ENCODE measurements at places on chromosomes 2 and 18.

GRCh38 chr2:126227250-126227649 lies 428.7 kb upstream of the GYPC start:
- no peak for DNase-seq

DNA sequence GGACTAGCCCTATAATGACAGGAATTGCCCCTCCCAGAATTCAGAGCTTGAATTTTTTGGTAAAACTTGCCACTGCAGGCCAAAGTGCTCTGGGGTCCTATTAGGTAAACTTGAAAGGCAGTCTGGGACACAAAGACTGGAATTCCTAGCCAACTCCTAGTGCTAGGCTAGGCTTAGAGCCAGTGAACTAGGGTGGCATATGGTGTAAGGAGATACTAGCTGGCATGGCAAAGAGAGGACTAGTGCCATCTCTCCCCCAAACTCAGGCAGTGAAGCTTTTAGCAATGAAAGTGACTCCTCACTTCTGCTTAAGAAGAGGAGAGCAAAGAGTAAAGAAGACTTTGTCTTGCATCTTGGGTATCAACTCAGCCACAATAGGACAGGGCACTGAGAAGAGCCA lies 410.5 kb upstream of the CNTNAP5 start:
- DNase-seq, result no peak

DNA sequence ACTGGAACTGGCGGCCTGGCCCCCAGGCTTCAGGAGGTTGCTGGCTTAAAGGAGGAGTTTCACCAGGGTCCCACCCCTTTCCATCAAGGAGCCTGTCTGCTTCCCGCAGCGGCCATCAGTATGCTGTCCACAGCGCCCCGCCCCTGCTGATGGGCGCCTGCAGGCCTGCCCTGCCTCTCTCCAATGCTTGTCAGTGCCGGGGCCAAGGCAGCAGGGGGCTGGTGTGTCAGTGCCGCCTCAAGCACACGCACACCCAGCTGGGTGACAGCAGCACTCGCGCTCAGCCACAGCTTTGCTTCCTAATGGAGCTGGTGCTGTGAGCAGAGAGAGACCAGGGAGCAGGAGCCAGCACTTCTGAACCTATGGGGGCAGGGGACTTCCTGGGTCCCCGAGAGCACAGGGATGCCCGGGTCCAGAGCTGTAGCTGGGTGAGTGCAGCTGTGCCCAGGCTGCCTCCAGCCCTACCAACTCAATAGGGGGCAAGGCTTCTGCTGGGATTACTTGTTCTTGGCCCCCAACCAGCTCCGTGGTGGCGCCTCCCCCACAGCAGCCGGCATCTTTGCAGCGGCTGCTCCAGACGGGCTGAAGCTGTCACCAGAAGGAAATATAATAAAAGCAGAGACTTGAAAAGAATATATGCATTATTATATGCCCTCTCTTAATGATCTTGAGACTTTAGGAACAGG lies 377.2 kb upstream of the LRATD1 start:
- peak; percentile 92 for DNase-seq

- DNase-seq, result no peak
Measured at GRCh38 chr2:42927334-42928160, 135.2 kb upstream of the HAAO start.

- DNase-seq, result no peak
Measured at GRCh38 chr2:63081404-63081803, 30.8 kb downstream of the OTX1 start.

- DNase-seq, result no peak
Measured at GRCh38 chr18:49756671-49757362, 56.5 kb downstream of the ACAA2 start.

DNA sequence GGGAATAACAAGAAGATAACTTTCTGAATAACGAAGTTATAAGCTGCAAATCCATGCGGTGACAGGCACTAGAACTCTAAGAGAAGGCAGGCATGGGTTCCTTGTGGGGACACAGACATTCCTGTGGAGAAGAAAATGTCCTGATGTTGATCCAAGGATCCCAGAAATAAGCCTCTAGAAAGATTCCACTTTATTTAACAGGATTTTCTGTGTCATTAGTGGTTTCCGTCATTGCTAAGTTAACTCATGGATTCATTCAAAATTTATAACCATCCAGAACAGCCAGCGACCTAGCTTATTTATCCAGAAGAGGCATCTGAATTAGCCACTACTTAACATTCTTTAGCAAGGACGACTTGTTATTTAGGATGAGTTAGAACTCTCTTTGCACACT lies 10.0 kb upstream of the CD302 start:
- DNase-seq, result no peak

- DNase-seq, result no peak
Measured at GRCh38 chr2:11553661-11554398, 20.0 kb downstream of the GREB1 start.

DNA sequence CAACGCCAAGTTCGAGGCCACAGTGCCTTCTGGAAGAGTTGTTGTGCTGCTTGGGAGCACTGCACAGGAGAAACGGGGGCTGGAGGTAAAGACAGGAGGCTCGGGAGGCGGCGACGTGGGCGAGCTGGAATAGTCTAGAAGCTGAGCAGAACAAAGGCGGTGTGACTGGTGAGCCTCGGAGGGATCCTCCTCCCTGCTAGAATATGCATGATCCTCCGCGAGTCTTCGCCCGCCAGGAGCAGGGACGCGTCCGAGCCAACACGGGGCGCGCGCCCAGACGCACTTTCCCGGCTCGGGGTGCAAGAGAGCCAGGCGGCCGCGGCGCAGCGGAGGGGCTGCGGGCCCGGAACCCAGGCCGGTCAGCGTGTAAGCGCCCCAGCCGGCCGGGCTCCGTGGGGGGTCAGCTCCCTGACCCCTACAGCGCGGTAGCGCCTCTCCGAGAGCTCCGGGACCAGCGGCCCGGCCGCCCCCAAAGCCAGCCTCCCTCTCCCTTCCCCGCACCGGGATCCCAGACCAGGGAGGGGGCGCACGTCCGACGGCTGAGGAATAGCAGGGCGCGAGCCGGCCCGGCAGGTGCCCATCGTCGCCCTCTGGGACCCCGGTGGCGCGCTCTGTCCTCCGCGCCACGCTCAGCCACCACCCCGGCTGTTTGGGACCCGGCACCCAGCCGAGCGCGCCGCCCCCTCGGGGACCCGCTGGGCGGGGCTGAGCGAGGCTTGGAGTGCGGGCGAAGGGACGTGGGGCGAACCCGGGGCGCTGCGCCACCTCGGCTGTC lies 62.5 kb downstream of the GNAL start:
- peak; percentile 72 for DNase-seq

DNA sequence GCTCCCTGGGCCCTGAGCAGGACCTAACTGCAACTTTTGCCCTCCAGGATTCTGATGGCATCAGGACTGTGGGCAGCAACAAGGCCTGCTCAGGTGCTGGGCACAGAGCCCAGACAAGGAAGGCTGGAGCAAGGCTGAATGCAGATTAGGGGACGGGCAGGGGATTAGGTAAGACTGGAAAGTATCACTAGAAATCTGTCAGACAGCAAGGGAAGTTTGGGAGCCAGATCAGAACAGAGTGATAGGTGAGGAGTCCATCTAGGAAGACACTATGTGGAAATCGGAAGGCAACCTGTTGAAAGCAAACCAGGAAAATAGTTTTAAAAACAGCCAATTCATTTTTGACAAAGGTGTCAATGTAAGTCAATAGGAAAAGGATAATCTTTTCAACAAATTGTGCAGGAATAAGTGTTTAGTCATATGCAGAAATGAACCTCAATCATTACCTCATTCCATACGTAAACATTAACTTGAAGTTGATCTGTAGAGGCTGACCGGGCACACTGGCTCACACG lies 56.4 kb upstream of the STPG4 start:
- DNase-seq, result no peak

GRCh38 chr2:234091883-234092282 lies 41.4 kb downstream of the SPP2 start:
- no peak for DNase-seq

- no peak for DNase-seq
Measured at GRCh38 chr18:42176599-42176998, 221.6 kb downstream of the PIK3C3 start.

DNA sequence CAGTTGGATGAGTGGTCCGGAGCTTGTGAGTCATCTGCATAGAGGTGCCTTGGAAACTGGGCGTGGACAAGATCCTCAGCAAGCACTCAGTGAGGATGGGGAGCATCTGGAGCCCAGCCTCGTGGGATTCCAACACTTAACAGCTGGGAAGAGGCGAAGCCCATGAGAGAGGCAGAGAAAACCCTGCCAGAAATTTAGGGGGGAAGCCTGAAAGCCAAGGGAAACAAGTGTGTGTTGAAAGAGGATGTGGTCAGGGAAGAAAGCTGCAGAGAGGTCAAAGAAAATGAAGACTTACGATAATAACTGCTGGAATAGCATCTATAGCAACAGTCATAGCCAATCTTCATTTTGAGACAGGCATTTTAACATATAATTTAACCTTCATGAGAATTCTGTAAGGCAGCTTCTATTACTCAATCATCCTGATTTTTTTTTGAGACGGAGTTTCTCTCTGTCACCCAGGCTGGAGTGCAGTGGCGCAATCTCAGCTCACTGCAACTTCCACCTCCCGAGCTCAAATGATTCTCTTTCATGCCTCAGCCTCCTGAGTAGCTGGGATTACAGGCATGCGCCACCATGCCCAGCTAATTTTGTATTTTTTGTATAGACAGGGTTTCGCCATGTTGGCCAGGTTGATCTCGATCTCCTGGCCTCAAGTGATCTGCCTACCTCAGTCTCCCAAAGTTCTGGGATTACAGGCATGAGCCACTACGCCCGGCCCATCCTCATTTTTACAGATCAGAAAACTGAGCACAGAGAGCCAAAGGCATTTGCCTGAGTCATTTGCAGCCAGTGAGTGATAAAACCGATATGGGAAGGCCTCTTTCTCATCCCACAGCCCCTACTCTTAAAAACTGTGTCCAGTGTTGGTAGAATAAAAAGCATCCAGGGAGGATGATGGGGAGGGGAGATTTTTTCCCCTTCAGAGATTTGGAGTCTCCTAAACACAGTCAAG lies 214.4 kb upstream of the EPAS1 start:
- no peak for DNase-seq

GRCh38 chr2:216195565-216196029 lies 86.4 kb downstream of the XRCC5 start:
- no peak for DNase-seq

DNA sequence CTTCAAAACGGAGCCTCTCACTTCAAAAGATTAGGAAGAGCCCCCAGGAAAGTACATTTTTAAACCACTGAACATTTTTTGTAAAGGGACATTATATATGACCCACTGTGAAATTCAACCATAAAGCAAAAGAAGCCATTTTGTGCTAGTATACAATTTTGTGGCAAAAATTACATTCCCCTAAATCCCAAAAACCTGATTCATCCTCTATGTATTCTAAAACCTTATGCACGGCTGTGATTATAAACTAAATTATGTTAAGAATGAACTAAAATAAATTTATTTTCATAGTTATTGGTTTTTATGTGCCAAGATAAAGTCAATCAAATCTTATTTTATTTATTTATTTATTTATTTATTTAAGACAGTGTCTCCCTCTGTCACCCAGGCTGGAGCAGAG lies 48.5 kb downstream of the RTN4 start:
- no peak for DNase-seq

- DNase-seq, result no peak
Measured at GRCh38 chr2:132439703-132440398, 23.2 kb downstream of the GPR39 start.

DNA sequence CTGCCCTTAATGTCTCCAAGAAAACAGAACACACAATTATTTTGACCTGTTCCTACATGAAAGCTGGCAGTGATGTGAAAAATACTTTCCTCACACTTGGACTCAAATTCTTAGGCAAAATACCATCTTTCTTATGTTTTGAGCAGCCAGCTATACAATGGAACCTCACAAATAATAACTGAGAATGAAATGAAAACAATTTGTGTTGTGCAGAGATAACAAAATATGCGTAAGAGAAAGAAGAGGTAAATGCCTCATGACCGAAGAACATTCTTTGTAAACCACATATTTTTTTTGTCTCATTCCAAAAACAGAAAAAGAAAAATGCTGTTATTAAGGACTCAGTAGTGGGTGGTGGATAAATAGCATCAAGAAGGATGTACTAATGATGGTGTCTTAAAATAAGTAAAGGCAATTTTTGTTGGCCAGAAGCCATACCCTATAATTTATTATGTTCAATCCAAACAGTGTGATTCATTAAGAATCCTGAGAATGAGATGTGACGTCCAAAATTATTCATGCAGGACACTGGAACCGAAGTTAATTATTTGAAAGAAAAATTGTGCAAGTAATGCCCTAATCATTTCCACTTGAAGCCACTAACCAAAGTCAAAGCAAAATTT lies 193.0 kb upstream of the NETO1 start:
- DNase-seq, result no peak

DNA sequence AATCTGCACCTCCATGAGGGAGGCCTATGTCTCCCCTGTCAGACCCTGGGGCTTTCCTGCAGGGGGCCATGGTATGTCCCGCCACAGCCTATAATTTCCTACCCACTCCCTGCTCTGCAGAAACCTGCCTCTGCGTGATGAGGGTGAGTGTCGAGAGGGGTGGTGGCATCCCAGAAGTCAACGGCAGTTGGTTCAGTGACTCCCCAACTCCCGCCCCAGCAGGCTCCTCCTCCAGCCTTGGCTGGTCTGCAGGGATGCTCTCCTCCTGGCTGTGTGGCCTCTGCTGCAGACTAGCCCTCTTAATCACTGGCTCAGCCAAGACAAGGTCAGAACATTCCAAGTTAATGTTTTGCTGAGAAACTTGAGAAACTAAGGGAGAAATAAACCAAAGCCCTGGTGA lies 13.3 kb downstream of the CELF4 start:
- no peak for DNase-seq

DNA sequence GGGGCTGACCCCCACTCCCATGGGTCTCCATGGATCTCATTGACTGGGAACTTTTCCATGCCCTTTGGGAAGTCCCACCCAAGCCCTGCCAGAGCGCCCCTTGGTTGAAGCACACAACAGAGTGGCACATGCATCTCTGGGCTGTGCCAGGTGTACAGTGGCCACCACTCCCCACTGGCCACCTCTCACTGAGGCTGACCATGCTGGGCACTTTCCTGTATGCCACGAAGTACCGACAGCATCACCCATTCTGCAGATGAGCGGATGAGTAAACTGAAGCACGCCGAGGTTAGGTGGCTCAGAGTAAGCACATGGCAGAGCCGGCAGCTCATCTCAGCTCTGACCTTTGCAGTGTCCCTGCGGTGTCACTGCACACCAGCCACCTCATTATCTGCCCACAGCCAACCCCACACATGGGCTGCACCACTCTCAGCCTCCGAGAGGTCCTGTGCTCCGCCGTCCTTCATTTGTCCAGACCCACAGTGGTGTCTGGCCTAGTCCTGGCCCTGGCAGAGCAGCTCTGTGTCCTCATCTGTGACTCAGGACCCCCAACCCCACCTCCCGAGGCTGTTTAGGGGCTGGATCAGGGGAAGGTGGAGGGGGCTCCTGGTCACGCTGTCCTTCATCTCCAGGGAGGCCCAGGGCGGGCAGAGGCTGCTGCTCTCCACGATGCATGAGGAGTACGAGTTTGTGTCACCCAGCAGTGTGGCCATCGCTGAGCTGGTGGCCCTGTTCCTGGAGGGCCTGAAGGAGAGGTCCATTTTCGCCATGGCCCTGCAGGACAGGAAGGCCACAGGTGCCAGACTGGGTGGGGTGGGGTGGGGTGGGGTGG lies 18.0 kb upstream of the GPR17 start:
- DNase-seq, result no peak

GRCh38 chr2:199811346-199811745 lies 39.6 kb downstream of the FTCDNL1 start:
- DNase-seq, result no peak

- DNase-seq, result no peak
Measured at GRCh38 chr2:113240150-113240914, 38.4 kb downstream of the PAX8 start.

GRCh38 chr2:127642706-127643438 lies 3.1 kb upstream of the GPR17 start:
- no peak for DNase-seq

GRCh38 chr2:191846515-191847476 lies at the start of gene CAVIN2:
Gene CAVIN2, minus strand, starts transcription at chr2:191847088. Its CDS starts 163 bp downstream, at chr2:191846925.
- DNase-seq, result no peak

- DNase-seq, result no peak
Measured at GRCh38 chr2:148565272-148565894, 79.2 kb upstream of the EPC2 start.

Data from H9 (cell line).